Stimulated activated CD8-positive, alpha-beta memory T cell treated with anti-CD3 and anti-CD28 coated beads, Interleukin-4, amount 100 ng/mL, for 4 hours (primary cell): ENCODE measurements at places on chromosomes 2 and 18.

DNA sequence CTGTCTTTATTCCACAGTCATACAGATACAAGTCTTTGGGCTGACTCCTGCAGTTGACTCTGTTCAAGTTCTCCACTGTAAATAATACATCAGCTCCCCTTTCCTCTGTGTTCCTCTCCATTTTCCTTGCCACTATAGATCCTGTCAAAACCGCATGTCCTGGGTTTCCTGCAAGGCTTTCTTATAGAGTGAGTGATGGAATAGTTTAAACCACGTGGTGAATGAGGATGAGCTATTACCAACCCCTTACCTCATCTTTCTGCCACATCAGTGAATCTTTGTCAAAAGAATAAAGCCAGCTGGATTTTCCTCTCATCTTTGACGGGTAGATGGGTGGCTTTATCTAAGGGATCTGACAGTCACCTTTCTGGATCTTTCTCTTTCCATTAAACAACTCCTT, 3.9 kb upstream of the GALNT14 start:
- DNase-seq, result no peak

DNA sequence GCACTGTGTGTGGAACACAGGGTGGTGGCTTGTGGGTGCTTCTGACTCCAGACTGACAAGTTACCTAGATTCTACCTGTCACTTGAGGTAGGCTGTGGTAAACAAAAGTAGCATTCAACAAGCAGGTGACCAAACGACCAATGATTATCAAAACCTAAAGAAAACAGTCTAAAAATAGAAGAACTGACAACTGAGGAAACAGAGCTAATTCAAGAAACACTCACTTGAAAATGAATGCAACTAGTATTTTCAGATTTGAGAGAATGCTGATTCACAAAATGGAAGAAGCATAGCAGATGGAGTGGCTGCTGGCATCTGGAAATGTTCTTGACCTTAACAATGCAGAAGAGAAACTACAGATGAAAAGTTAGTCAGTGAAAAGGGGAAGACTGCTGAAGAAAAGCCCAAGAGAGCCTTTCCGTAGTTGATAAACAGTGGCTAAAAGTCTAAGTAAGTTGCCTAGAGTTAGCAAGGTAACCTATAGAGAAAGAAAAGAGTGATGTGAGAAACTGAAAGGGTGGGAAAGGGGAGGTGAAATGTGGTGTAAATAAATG, 170.4 kb downstream of the NCK2 start:
- no peak for DNase-seq

DNA sequence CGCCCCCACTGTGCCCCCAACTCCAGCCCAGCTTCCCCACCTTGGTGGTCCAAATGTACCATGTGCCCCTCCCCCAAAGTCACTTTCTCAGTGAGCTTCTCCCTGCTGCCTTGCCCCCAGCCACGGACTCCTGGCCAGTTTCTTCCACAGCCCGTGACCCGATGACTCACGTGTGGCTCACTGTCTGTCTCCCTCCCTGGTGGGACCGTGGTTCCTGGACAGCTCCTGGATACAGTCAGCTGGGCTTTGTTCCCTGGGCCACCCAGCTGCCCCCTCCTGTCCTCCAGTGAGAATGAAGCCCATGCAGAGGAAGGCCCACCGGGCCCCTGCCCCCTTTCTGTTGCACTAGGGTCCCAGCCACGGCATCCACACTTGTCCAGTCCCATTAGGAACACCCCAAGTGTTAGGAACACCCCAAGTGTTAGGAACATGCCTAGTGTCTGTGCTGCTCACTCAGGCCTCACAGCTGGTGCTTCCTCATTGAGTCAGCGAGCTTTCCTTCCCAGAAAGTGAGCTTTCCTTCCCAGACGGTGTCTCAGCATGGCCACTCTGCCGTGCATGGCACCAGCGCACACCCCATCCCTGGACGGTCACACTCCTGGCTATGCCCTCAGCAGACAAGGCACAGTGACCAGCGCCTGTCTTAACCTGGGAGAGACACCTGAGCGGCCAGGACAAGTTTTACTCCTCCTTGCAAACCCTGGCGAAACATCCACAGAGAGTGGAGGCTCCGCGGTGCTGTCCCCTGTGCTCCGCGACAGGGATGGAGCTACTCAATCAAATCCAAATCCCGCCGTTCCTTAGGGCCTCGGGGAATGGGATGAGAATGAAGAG, 44.8 kb upstream of the CTDP1 start:
- DNase-seq, result no peak

DNA sequence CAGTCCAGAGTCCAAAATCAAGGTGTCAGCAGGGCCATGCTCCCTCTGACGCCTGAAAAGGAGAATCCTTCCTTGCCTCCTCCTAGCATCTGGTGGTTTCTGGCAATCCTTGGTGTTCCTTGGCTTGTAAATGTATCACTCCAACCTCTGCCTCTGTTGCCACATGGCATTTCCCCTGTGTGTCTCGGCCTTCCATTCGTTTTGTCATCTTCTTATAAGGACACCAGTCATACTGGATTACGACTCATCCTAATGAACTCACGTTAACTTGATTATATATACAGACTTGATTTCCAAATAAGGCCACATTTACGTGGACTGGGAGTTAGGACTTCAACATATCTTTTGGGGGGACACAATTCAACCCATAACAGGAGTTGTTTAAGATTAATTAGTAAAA, 15.8 kb downstream of the PMAIP1 start:
- no peak for DNase-seq

GRCh38 chr2:167551416-167551815, 663.1 kb downstream of the XIRP2 start:
- DNase-seq, result no peak

GRCh38 chr18:56107821-56108477, 520.0 kb upstream of the TCF4 start:
- no peak for DNase-seq

DNA sequence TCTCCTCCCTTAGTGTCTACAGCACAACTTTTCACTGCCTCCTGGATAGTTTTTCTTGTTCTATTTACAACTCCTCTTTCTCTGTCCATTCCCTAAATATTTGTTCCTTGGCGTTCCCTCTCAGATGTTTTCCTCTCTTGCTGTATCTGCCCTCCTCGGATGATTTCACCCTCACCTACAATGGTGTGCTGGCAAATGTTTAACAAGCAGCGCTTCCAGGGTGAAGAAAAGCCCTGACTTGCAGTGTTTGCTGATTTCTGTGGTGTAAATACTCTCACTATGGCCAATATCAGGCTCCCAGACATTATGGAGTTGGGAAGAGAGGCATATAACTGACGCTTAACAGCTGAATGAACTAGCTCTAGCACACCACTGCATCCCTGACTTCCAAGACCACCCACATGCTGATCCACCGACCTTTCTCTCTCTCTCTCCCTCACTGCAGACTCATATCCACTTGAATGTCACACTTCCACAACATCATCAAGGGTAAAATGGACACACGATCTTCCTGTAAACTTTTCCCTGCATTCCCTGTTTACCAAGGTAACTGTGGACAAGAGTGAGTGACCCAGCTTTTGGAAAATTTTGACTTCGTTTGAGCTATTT, 31.5 kb upstream of the SPTBN1 start:
- no peak for DNase-seq
